ENCODE measurements at places on chromosomes 11 and 22.
A peak's percentile ranks its signal among the peaks of the same experiment; 100 is the strongest.

GRCh38 chr11:921921-922678 is 3.6 kb upstream of the AP2A2 start:
- no peak for DNase-seq

GRCh38 chr11:129308241-129308865 is 67.3 kb upstream of the BARX2 start:
- DNase-seq = no peak

DNA sequence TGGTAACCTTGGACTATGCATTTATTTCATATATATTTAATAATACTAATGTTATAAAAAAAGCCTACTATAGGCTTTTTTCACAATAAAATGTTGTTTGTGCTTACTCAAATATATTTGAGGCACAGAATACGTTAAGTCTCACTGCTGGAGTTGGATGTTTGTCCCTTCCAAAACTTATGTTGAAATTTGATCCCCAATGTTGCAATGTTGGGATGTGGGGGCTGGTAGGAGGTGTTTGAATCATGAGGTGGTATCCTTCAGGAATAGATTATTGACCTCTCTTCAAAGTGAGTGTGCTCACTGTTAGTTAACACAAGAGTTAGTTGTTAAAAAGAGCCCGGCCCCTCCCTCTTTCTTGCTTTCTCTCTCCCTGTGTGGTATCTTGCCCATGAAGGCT is 1295.9 kb downstream of the JRKL start:
- DNase-seq = no peak

DNA sequence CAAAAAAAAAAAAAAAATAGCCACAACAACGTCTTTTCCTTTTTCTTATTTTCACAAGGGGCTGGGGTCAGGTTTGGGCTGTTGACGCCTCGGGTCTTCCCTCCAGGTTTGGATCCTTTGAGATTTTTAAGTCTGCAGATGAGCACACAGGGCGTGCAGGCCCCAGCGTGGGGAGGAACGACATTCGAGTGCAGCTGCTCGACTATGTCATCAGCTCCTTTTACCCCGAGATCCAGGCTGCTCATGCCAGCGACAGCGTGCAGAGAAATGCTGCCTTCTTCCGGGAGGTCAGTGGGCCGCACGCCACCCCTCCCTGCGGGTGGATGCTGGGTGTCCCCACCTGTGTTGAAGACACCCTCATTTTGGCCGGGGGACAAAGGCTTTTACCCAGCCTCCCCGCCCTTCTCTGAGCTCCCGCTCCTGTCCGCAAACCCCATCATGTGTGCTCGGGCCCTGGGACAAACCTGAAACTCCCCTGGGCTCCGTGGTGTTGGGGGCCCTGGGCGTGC is 7.7 kb downstream of the SELENOO start:
- no peak for DNase-seq

DNA sequence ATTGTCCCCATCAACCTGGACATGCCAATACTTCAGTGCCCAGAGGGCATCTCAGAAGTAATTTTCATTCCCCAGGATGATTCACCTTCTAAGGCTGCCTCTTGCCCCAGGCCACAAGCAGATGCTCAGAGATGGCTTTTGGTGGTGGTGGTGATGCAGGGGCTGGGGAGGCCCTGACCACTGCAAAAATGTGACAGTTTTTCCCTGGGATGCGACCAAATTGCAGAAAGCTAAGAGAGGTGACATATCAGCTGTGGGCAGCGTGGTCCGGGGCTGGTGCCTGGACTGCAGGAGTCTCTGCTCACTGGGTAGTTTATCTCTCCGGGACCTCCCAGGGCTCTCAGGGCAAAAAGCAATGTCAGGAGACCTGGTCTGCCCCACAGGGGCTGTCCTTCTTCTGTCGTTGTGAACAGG is 39.7 kb upstream of the ACCSL start:
- no peak for DNase-seq

DNA sequence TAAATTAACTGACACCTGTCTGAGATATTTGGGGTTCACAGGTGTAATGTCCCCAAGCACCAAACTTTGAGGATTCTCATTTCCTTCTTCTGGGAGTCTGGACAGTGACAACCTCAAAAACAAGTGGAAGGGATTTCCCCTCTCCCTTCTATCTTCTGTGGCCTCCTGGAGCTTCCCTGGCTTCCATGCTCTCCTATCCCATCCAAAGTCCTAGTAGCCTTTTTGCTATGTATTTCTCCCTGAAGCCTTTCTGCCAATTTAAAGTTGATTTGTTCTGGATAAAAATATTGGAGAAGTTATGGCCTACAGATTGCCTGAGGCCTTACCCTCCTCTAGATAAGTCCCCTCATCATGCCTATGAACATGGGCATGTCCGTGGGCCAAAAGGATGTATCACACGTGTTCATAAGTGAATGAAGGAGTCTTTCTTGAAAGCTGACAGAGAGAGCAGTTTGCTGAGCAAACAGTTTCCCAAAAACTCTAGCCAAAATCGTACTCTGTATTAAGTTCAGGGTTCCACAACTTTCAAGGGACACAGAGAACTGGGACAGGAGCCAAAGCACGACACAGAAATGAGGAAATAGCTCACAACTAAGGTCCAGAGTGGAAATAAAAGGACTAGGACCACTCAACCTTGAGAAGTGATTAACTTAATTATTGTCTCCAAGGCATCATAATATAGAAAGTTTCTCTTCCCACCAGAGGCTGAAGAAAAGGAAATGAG is 6.7 kb downstream of the HEPACAM start:
- DNase-seq = no peak

DNA sequence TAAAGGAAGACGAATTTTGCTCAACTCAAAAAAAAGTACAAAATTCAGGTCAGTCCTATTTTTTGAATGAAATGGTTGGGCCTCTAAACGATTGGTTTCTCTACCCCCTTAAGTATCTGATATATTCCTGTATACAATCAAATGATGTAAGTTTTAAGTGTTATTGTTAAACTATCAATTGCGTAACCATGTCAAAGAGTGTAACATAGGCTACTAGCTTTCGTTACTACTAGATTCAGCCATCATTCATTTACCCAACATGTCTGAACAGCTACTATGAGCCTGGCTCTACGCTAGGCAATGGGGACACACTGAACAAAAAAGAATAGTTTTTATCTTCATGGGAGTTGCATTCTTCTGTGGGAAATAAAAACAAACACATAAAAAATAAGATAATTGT is 3.3 kb downstream of the RAB6A start:
- DNase-seq = no peak

GRCh38 chr11:129658526-129658867 is 157.2 kb upstream of the TMEM45B start:
- no peak for DNase-seq

DNA sequence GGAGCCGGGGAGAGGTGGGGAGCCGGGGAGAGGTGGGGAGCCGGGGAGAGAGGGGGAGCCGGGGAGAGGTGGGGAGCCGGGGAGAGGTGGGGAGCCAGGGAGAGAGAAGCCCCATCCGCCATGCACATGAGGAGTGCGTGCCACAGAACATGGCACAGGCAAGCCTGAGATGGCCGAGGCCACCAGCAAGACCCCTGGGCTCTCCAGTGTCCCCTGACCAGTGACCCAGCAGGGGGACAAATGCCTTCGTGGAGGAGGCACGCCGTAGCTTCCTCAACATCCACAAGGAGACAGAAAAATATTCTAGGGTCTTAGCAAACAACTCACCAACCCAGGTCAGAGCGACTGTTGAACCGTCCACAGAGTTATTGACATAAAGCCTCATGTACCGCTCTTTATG is 618.8 kb downstream of the TBC1D22A start:
- DNase-seq = no peak

- no peak for DNase-seq
Measured at GRCh38 chr11:122181372-122181771, 65.4 kb upstream of the BLID start.

- DNase-seq = no peak
Measured at GRCh38 chr11:131823772-131824171, 453.4 kb downstream of the NTM start.

DNA sequence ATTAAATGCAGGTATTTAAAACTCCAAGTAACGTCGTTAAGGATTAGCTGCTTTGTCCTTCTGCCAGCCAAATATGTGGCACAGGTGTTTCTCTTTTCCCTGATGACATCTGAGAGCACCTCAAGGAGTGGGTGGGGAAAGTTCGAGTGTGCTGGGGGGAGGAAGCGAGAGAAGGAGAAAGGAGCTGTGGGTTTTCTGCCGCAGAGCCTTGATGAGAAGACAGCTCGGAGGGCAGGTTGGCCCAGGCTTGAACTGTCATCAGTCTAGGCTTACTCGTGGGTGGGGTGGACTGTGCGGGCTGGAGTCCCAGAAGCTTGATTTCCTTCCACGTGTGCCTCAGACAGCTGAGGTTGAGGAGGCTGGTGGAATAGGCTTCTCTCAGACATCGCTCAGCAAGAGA is 15.2 kb upstream of the SORL1-AS1 start:
- no peak for DNase-seq

GRCh38 chr11:73265278-73265810 is 6.8 kb upstream of the P2RY6 start:
- DNase-seq = no peak

- peak; percentile 73 for DNase-seq
Measured at GRCh38 chr11:12043959-12044791, 35.7 kb upstream of the DKK3 start.

GRCh38 chr11:45907911-45908370 is 870 bp upstream of the FREY1 start:
- no peak for DNase-seq

GRCh38 chr22:40187389-40187788 is 9.7 kb downstream of the TNRC6B start:
- no peak for DNase-seq

GRCh38 chr11:121449123-121449522 is 3.0 kb upstream of the SORL1 start:
- no peak for DNase-seq

GRCh38 chr22:50507421-50507990 is at the start of gene LMF2:
Gene LMF2 (minus strand): TSS chr22:50507702. CDS start chr22:50507675, 27 bp downstream.
- DNase-seq = no peak

GRCh38 chr22:23070418-23071229 is at the start of gene GNAZ:
Gene GNAZ (plus strand): TSS chr22:23070519. CDS start chr22:23095696, 25,177 bp downstream.
- DNase-seq = peak; percentile 61

DNA sequence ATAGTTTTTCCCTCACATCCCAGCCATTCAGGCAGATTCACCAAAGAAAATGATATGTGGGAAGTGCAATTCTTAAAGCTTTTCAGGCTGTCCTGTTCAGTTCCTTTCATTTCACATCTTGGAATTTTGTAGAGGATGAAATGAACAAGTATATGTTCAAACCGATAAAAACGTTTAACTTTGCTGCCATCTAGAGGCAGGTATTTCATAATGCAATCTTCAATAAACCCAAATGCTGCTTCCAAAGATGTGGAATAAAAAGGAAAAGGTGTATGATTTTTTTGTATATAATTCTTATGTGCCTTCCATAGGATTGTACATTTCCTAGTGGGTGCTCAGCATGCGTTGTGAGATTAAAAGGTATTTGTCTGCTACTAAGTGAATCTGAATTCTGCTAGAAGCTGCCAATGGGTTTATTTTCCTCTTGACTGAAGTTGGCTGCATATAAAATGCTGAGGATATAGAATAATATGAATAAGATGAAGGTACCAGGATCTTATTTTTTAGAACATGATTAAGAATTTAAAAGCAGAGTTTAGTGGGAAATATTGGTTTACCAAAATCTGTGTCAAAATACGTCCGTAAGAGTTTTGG is 199.3 kb downstream of the PGR start:
- DNase-seq = no peak

DNA sequence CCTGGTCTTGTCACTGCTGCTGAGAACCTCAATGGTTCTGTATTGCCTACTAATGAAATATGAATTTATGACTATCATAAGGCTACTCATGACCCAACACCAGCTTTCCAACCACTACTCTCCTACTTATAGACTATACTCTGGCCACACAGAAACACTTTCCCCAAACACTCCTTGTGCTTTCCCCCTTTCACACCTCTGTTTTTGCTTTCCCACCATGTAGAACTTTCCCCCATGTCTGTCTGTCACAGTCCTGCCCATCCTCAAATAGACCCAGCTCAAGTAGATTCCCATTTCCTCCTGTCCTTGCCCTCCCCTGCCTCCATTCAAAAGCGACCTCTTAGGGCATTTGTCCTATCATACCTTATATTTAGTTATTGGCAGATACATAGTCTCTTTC is 105.9 kb downstream of the ARFGAP2 start:
- no peak for DNase-seq

GRCh38 chr11:130846606-130847005 is 69.7 kb downstream of the SNX19 start:
- no peak for DNase-seq

DNA sequence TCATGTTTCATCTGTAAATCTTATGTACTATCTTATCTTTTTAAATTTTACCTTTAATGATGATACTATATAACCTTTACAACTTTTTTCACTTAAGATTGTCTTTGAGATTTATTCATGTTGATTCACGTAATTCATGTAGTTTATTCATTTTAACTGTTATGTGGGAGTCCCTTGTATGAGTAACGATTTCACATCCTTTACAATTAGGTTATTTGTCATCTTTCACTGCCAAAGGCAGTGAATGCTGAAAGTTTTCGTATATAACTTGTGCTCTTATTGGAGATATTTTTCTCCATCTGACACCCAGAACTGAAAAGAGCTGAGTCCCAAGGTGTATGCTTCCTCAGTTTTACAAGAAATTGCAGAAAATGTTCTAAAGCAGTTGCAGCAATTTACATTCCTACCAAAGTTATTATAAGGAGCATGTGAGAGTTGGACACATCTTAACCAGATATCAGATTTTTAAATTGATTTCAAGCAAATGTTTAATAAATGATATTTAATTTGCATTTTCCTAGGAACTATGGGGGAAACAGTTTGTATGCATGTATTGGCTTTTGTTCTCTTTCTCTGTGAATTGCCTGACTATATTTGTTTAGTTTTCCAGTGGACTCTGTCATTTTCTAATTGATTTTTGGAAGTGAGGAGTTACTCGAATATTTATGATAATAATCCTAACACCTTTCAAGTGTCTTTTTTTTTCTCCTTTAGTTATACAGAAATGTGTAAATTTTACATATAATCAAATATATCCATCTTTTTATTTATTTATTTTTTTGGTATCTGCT is 6.4 kb downstream of the ARL14EP start:
- no peak for DNase-seq

DNA sequence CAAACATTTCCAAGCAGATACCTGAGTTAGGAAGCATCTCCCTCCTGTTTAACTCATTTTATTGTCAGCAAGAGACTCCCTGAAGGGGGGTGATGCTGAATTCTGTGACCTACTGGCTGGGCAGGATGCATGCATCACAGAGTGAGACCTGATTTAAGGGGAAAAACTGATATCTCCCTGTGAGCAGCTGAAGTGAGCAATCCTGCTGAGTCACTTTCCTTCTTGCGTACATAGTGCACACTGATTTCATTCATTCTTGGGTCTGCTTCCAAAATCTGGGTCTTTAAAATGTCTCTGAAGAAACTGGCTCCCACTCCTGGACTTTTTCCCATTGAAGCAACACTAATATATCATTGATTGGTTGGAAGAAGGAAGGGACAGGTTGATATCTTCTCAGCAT is 23.3 kb downstream of the P4HA3 start:
- DNase-seq = no peak

Measured in spinal cord (tissue), 10 donors.